ENCODE measurements at places on chromosomes 2 and 18.

- no peak for DNase-seq
Observed at GRCh38 chr18:61203151-61203550, 130.1 kb upstream of the CDH20 start.

- no peak for DNase-seq
Observed at GRCh38 chr18:22813648-22814328, 119.3 kb upstream of the RBBP8 start.

DNA sequence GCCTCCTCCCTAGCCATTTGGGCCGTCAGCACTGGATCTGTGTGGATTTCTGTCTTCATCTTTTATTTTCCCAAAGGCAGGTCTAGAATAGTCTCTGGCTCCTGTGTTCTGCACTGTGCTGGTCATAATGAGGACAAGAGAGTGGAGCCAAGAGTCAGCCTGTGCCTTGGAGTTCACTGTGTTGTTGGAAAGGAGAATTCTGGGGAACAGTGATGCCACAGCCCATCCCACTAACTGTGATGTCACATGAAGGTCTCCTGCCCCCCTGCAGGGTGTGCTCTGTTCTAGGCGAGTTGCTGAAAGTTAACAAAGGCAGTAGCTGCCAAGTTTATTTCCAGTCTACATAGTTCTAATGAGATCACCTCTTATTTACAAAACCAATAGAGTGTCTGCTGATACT lies 248.5 kb downstream of the TPGS2 start:
- no peak for DNase-seq

DNA sequence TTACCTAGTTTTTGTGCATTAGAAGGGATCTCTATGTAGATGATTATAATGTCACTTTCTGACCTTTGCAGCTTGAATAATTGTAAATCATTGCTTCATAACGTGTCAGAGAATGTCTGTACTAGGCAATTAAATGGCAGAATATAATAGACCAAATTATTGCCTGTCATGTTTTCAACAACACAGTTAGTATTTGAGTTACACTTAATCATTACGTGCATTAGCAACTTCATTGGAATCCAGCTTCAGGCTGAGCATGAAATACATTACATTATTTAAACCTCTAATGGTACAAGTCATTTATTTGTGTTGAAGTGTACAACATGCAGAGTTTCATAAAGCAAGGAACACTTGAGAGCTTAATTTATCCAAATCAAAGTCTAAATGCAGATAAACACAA lies 48.0 kb downstream of the ZNF407 start:
- no peak for DNase-seq

- no peak for DNase-seq
Observed at GRCh38 chr2:1340141-1340512, 73.1 kb upstream of the TPO start.

DNA sequence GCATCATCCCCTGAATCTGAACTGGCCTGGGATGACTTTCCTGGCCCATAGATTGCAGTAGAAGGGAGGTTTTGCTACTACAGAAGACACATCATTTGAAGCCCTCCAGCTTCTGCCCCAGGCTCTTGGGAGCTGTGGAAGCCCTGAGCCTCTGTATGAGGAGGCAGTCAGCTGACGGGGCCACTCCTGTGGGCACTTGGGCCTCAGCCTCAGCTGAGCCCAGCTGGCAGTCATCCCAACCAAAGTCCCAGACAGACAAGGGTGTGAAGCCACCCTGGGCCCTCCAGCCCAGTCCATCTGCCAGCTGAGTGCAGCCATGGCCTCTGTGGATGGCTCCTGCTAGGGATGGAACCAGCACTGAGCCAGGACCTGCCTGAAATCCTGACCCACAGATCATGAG lies 502.3 kb upstream of the HS6ST1 start:
- no peak for DNase-seq

DNA sequence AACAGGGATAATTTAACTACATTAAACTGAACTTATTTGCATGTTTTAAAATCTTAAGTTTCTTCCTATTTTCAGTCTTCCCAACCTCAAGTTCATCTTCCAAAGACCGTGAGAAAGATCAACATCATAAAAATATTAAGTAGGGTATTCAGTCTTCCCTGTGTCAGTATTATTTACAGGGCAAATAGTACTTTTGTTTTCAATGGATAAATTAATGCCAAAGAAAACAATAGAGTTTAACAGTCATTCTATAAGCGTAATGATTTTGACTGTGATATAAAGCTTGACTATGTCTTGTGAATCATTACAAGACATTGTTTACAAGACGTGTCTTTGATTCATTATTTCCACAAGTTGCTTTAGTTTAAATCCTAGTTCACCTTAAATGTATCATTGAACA lies 48.0 kb upstream of the NRXN1 start:
- DNase-seq: no peak

DNA sequence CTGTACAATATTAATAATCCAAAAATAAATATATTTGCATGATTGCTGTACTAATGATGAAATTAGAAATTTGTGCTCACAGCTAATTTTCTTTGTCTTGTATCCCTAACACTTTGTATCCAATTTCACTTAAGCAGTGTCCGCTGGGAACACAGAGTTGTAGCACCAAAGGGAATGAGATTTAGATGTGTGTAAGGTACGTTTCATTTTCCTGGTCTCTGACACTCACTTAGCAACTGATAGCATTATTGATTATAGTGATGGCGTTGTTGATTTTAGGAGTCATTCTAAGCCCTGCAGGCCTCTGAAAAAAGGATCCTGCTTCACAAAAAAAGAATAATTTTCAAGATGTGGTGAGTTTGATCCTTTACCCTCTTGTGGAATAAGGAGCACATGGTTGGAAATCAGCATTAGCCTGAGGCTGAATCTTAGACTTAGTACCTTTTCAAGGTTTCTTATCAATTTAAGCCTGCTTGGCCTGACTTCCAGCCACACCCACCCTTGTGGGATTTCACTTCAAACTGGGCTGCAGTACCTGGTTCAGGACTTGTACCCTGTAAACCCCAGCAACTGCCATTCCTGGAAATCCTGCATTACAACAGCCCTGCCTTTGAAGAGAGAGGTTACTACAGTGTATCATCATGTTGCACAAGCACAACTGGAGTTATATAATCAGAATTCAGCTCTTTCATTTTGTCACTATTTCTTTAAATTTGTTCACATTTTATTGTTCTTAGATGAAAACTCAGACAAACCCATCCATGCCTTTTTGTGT lies 116.2 kb downstream of the RND3 start:
- DNase-seq: no peak

DNA sequence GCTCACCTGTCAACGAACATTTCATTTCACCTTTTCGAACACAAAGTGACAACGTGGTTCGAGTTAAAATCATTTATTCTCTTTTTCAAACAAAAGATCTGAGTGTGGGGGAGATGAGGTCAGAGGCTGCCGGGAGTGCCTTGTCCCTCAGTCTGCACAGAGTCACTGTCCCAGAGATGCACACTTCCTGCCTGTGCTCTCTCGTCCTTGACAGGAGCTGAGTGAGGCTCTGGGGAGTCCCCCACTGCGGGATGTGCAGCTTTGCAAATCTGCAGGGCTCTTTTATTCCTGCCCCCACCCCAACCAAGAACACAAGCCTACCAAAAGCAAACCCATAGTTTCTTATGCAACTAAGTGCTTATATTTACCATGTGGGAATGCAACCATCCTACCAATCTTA lies 497.8 kb downstream of the EIPR1 start:
- DNase-seq: no peak

DNA sequence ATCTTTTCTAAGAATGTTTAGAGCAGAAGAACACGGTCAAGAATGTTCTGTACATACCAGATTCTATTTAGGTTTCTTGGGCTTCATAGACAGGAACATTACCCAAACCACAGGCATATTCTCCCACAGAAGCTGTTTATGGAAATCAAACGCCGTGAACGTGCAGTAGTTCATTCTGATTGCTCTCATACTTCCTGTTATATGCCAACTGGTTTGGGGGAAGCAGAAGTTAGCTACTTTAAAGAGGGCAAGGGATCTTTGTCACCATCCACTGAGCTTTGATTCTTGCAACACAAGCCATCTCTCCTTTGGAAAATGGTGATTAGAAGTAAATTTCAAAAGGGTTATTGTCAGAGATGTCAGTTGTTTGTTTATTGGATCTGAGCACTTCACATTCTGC lies 182.2 kb upstream of the NRP2 start:
- DNase-seq: no peak

DNA sequence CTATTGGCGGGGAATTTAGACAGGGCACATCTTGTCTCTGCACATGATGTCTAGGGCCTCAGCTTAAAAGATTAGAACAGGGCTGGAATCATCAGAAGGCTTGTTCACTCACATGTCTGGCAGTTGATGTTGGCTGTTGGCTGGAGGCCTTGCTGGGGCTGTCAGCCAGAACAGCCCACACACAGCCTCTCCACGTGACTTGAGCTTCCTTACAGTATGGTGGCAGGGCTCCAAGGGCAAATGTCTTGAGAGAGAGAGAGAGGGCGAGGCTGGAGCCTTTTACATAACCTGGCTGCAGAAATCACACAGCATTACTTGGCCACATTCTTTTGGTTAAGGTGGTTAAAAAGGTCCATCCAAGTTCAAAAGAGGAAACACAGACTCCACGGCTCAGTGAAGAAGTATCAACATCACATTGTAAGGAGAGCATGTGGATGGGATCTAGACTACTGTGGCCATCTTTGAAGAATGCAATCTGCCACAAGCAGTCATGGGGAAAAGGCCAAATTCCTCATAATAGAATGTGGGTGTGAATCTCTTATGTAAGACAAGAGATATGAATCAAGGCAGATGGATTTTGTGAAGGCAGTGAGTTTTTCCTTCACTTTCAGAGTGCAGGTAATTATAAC lies 30.4 kb downstream of the SRSF7 start:
- DNase-seq: no peak

DNA sequence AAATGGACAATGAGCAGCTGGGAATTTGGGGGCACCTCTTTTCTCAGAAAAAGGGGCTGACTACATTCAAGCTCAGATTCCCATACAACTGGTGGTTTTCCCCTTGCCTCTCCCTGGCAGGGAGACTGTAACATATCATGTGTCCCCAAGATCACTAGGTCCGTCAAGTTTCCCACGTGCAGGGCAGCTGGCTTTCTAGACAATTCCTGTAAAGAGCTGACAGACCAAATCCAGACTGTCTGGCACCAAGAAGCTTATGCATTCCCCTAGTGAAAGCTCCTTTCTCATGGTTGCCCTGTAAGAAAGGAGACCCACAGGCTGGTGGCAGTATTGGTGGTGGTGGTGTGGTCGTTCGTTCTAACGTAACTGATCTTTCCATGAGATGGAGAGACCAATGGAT lies 48.8 kb downstream of the THUMPD2 start:
- no peak for DNase-seq

GRCh38 chr2:10432311-10433181 lies 15.6 kb downstream of the ODC1 start:
- DNase-seq: no peak

- DNase-seq: peak; percentile 10
Observed at GRCh38 chr18:47929681-47930198, 719 bp downstream of the SMAD2 start.

GRCh38 chr18:80213182-80213581 lies 34.1 kb downstream of the PARD6G start:
- no peak for DNase-seq

Measured in stimulated activated CD4-positive, alpha-beta T cell treated with anti-CD3 and anti-CD28 coated beads, Interleukin-2, amount 100 ng/mL, for 48 hours (primary cell).